Stimulated activated CD8-positive, alpha-beta memory T cell treated with anti-CD3 and anti-CD28 coated beads, Interleukin-4, amount 100 ng/mL, for 1 hour (primary cell): ENCODE measurements at places on chromosomes 12 and 14.

DNA sequence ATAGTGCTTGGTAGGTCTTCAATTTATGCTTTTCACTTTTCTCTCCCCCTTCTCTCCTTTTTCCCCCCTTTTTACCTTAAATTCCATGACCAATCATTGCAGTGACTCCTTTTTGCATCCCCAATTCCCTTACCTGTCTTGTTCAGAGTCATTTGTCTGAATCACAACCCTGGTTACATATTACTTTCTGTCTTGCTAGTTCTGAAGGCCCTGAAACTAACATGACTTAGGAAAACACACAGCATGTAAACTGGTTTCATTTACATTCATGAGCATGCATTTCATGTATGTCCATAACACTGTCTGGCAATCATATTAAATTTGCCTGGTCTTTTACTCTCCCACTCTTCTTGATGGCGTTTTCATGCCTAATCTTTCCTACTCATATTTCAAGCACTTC lies 20.3 kb upstream of the FOXG1 start:
- DNase-seq: no peak

GRCh38 chr14:93035917-93036651 lies 79.6 kb downstream of the ITPK1 start:
- DNase-seq: no peak

- DNase-seq: no peak
Observed at GRCh38 chr14:66295386-66295785, 190.8 kb upstream of the CCDC196 start.

DNA sequence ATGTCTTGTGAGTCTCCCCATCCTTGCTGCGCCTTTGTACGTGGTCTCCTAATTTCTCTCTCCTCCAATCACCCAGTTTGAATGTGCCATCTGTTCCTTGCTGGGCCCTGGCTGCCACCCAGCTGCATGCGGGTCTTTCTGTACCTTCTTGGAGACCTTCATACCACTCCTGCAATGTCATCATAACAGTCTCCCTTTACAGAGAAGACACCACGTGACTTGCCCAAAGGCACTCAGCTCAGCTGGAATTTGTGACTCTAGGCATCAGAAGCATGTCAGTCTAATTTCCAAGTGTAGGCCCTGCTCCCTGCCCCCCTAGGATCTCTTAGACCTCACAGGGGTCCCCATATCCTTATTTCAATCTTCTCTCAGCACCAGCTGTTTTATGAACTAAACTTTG lies 284.2 kb downstream of the TTC8 start:
- DNase-seq: no peak

DNA sequence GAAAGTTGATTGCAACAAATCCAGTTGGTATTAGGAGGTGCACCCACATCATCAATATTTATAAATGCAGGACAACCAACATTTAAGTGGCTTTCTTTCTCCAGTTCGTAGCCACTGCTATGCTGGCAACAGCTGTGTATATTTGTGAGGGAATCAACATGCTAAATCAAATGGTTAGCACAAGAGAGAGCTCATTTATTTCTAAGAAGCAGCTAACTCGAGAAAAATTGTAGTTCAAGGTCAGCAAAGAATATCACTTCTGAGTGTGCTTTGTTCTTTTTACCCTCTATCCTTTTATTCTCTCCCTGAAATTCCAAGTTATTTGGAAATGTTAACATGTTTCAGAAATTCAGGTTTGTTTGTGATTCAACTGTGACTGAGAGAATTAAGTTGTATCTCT lies 137.3 kb downstream of the NAV3 start:
- no peak for DNase-seq

DNA sequence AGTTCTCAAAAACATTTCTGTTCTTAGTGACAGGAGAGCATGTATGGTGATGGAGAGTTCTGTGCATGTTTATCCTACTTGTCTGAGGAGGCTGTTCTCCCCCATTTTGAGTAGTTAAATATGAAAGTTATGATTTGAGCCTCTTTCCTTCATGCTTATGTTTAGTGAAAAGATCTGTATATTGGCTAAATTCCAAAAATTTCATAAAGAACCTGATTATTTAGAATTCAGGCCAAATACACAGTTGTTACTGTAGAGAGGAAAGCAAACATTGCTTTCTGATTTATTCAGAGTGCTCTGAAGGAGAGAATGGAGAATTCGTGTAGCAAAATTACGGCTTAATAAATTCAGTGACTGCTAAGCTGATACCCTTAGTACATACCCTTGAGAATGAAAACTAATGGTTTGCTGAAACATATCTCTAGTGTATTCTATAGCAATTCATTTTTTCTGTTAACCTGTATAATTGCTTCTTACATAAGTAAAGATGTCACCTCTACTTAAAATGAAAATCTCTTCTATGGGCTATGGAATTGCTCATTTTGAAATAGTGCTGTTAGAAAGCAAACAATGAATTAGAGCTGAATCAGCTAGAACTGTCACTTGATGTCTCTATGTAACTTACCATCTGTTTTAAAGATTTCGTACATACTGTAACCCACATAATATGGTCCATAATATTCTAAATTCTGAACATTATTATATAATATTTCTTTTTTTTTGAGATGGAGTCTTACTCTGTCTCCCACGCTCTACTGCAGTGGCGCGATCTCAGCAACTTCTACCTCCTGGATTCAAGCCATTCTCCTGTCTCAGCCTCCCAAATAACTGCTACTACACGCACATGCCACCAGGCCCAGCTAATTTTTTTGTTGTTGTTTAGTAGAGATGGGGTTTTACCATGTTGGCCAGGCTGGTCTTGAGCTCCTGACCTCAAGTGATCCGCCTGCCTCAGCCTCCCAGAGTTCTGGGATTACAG lies 417.0 kb upstream of the RGS6 start:
- DNase-seq: no peak

DNA sequence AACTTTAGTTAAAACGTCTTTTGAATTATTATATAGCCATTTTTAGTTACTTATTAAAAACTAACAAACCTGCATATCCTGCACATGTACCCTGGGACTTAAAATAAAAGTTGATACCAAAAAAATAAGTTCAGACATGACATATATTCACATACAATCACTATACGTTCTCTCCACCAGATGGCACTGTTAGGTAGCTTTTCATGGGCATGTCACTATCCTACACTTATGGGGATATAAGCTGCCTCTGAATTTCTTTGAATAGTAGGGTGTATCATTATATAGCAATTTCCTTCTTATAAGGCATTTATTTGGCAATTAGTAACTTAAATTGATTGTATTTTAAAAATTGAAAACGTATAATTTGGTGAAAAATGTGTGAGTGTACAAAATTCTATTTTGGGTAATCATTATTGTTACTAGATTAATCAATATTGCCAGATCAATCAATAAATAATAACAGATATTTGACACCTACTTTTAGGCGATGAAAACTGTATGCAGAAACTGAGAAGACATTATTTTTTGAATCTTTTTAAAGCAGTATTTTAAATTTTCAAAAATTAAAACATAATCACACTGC lies 31.8 kb upstream of the OR10A7 start:
- DNase-seq: no peak

DNA sequence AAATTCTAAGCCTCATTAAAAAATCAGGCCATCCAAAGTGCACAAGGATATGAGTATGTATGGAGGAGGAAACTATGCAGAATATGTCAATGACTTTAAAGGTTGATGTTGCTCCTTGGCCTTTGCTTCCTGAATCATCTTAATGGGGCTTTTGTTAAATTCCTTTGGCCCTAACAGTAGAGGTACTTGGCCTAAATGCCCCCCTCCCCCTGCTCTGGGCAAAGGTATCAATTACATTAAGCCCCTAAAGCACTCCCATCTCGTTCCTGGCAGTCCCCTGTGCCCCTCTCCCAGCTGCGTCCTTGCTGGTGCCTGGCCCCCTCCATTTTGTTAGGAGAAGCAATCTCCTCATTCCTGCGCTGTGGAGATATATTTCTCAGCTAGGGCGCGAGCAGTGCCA lies 4.8 kb downstream of the COPZ1 start:
- DNase-seq: no peak

DNA sequence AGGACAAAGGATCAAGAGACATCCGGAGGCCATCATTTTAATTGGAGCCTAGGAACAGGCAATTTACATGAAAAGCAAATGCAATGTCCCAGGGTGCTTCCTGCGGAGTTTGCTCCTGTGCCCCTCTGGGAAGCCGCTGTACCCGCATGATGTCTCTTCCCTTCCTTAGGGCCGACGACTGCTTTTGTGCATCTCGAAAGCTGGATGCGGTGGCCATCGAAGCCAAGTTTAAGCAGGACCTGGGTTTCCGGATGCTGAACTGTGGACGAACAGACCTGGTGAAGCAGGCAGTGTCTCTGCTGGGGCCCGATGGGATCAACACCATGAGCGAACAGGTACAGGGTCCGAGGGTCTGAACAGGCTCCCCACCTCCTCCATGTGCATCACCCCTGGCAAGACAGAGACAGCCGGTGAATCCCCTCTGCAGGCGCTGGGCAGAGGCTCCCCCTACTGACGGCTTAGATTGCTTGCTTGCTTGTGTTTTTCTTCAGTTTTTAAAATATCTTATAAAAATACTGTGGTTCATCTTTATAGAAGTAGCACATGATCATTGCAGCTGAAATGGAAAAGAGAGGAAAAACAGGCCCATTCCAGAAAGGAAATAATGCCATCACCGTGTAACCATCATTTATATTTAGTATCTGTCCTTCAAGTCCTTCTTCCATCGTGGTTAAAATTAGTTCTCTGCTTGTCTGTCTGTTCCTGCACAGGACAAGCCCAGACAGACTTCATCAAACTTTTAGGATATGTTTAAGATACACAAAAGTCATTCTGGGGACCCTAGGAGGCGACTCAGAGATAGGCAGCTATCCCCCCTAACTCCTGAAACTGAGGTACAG lies 75.4 kb upstream of the PWP1 start:
- no peak for DNase-seq

DNA sequence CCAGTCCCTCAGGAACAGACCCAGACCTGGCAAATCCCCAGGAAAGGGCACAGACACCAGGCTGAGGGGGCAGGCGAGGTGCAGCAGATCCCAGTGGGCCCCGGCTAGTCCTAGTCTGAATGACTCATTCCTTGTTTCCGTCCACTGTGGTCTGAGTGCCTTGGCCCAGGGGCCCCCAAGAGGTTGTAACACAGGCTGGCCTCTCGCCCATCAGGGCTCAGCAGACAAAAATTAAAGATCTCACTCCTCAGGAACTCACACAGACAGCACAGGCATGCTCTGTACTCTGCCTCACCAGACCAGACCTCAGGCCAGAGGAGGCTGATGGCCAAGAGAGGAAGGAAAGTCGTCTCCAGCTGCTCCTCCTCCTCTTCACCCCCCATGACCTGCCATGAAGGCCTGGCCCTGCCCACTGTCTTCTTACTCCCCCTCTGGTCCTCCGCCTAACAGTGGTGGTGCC lies 7.7 kb upstream of the LTBP2 start:
- no peak for DNase-seq

GRCh38 chr12:64039281-64039871 lies 182.7 kb downstream of the KICS2 start:
- DNase-seq: no peak

GRCh38 chr14:25953532-25954139 lies 644.2 kb downstream of the NOVA1 start:
- DNase-seq: no peak

- no peak for DNase-seq
Observed at GRCh38 chr14:92734618-92735017, 13.8 kb downstream of the LGMN start.

GRCh38 chr12:124390442-124391097 lies 95.7 kb downstream of the RFLNA start:
- DNase-seq: no peak

- no peak for DNase-seq
Observed at GRCh38 chr14:42929806-42930480, 1323.3 kb downstream of the LRFN5 start.

DNA sequence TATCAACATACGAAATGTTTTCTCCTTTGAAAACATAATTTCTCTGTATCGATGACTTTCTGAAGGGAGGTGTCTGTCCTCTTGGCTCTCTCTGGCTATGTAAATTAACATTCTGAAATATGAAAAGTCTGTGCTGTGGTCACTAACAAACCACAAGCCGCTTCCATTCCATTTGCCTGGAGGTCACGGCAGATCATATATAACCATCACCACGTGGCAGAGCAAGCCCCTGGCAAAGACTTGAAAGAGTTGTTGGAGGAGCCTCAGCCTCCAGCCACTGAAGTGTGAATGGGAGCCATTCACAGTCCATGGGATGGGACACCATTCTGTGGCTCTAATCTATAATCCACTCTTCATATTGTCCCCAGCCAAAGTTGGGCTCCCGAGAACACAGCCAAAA lies 39.6 kb downstream of the CDKL1 start:
- DNase-seq: no peak

GRCh38 chr12:115833704-115834103 lies 443.8 kb downstream of the MED13L start:
- DNase-seq: no peak

DNA sequence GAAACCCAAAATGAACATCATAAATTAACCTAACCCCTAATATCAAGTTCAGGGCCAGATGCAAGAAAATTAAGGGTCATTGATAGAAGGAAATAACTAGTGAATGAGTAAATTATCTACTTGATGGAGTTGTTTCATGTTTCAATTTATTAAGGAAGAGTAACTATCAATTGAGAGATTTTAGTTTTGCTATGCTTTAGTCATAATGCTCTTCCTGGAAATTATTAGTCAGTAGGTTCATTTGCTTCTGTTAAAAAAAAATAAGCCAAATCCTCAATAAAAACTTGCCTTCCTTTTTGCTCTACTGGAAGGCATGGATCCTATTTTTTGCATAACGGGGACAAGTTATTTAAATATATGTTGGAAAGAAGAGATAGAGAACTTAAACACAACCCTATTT lies 59.0 kb upstream of the HIF1A start:
- DNase-seq: no peak

GRCh38 chr14:29521526-29522137 lies 406.0 kb downstream of the PRKD1 start:
- DNase-seq: no peak

DNA sequence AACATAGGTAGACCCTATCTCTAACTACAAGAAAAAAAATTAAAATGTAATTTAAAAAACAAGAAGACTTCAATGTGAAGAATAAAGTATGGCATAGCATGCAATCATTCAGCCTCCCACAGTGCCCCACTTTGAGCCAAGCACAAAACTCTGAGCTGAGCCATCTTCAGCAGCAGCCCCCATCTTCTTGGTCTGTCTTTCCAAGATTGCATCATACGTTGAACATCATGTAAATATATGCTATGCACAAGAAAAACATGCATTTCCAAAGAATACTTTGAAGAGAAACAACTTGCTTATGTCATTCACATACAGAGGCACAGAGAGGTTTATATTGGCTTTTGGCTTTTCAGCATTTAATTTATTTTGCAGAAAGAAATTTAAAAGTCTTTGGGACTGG lies 105.8 kb upstream of the TMPO start:
- DNase-seq: no peak
